ENCODE measurements at places on chromosomes 2 and 18. TPM values are rescaled to one million over a fixed set of nuclear protein-coding genes. Genes with fewer than 3 reads are reported as not detected.

- no peaks in the 10 kb centered on the region for H3K27me3 ChIP-seq
- no peak for DNase-seq
- peaks cover 12% of the 10 kb centered on the region for H3K4me1 ChIP-seq
- no peaks in the 10 kb centered on the region for H3K36me3 ChIP-seq
- no peak overlapping the region for H3K4me3 ChIP-seq
Observed at GRCh38 chr2:109189751-109190150, 60.7 kb downstream of the SH3RF3 start.

The DNMT3A gene
- total RNA-seq: 14.3 TPM

DNA sequence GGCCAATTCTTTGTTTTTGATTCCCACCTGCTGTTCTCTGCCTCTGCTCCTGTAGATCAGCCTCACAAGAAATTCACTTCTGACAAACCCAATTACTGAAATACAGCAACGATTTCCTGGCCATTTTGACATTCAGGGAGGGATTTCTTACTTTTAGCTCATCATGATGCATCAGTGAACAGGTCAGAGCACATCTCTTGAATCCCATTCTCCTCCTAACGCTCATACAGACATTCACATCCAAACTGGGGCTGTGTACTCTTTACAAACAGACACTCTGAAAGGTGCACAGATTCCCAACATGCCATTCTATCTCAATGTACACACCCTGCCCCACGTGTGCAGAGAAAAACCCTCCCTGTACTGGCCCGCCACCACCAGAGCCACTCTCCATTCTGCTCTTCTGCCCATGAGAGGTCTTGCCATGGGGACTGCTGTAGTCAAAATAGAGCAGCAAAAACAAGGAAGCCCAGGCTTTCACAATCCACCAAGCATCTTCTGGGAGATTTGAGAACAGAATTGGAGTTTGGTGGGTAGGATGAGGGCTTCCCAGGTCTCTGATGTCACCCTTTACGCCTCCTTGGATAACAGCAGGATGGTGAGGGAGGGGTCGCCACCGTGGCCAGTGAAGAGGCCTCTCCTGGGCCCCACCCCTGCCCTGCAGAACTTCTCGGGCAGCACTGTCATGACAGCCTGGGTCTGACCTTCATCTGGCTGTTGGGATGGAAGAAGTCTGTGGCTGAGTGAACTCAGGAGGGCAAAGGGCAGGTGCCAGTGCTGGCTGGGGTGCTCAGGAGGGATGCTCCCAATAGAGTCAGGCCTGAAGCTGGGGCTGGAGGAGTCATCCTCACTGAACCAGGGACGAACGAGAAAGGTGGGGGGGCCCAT is 41.9 kb upstream of the ZFP36L2 start:
- H3K4me1 ChIP-seq: peaks cover 28% of the 10 kb centered on the region
- no peak overlapping the region for H3K4me3 ChIP-seq
- no peaks in the 10 kb centered on the region for H3K36me3 ChIP-seq
- H3K27ac ChIP-seq: peak overlapping the region; percentile 86
- H3K27me3 ChIP-seq: no peaks in the 10 kb centered on the region
- peak; percentile 60 for DNase-seq

GRCh38 chr2:120174963-120175581 is 48.1 kb downstream of the TMEM185B start:
- peak overlapping the region; percentile 47 for H3K27ac ChIP-seq
- H3K4me1 ChIP-seq: no peaks in the 10 kb centered on the region
- no peaks in the 10 kb centered on the region for H3K36me3 ChIP-seq
- no peak for DNase-seq
- H3K27me3 ChIP-seq: no peaks in the 10 kb centered on the region
- no peak overlapping the region for H3K4me3 ChIP-seq

GRCh38 chr2:172109988-172110811 is 7.5 kb upstream of the DLX2 start:
- peaks cover 2% of the 10 kb centered on the region for H3K4me1 ChIP-seq
- no peak overlapping the region for H3K27ac ChIP-seq
- no peak for DNase-seq
- H3K4me3 ChIP-seq: no peak overlapping the region

DNA sequence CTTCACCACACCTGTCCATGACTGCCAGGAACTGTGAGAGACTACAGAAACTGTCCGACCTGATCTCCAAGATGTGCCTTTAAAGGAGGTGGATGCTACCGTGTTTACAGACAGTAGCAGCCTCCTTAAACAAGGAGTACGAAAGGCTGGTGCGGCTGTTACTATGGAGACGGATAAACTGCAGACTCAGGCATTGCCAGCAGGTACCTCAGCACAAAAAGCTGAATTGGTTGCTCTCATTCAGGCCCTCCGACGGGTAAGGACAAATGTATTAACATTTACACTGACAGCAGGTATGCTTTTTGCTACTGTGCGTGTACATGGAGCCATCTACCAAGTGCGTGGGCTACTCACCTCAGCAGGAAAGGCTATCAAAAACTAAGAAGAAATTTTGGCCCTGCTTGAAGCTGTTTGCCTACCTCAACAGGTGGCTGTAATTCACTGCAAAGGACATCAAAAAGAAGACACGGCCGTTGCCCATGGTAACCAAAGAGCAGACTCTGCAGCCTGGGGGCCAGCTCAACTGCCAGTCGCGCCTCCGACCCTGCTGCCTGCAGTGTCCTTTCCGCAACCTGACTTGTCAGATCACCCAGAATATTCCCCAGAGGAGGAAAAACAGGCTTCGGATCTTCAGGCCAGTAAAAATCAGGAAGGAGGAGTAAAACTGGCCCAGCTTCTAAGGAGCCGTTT is 30.9 kb downstream of the SKA1 start:
- no peaks in the 10 kb centered on the region for H3K36me3 ChIP-seq
- no peak overlapping the region for H3K4me3 ChIP-seq
- no peaks in the 10 kb centered on the region for H3K4me1 ChIP-seq
- no peaks in the 10 kb centered on the region for H3K27me3 ChIP-seq

DNA sequence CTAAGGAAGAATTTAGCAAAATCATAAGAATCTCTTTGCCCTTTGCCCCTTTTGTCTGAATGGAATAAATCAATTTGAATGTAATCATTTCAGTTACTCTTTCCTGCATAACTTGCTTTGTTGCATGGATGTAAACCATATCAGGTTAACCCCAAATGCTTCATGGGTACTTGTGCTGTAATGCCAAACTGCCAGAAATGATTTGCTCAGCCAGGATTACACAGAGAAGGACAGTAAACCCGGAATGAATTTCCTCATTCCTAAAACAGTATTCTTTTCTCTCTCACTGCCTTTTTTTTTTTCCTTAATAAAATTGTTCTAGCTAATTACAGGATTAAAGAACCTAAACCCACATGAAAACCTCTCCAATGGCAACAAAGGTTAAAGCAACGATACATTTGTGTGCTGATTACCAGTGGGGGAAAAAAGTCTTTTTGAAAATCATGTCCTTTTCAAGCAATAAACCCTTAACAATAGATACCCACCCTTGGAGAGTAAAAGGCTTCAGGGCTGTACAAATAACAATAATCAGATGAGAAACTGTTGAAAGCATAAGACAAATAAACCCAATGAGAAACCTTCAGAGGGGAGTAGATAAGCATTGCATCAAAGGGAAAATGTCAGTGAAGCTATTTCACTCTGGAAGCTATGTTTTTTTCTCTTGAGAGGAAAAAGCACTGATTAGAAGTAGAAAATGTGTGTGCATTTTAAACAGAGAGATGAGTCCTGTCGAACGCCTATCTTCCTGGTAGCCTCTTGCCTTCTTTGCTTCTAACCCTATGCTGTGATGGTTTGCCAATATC is 275.3 kb downstream of the CDH2 start:
- H3K36me3 ChIP-seq: no peaks in the 10 kb centered on the region
- no peaks in the 10 kb centered on the region for H3K4me1 ChIP-seq
- no peak overlapping the region for H3K27ac ChIP-seq

The CFAP221 gene
- 2.3 TPM for total RNA-seq

The C2orf78 gene
- total RNA-seq: not detected

DNA sequence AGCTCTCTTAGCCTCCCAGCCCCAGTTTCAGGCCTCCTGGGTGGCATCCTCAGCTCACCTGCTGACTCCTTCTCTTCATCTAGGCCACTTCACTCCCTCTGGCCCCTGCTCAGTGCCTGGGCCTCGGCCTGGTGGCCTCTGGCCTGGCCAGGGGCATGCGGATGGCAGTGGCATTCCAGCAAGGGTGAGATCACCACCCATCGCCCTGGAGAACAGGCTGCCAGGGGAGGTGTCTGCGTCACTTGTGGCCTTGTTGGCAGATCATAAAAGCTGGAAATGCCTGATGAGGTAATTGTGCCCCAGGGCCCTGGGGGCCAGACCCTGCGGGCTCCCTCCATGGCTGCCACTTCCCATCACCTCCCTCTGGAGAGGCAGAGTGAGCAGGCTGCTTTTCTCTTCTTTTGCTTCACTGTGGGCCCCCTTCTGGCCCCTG is 72.5 kb upstream of the SMAD2 start:
- no peak for DNase-seq
- no peak overlapping the region for H3K4me3 ChIP-seq
- H3K4me1 ChIP-seq: peaks cover 3% of the 10 kb centered on the region
- H3K27me3 ChIP-seq: no peaks in the 10 kb centered on the region

The TBR1 gene
- not detected for total RNA-seq

GRCh38 chr18:78303519-78304191 is 676.0 kb upstream of the SALL3 start:
- H3K27me3 ChIP-seq: no peaks in the 10 kb centered on the region
- no peak for DNase-seq
- H3K4me1 ChIP-seq: no peaks in the 10 kb centered on the region
- no peak overlapping the region for H3K27ac ChIP-seq
- H3K4me3 ChIP-seq: no peak overlapping the region

- H3K4me1 ChIP-seq: peaks cover 1% of the 10 kb centered on the region
- H3K27me3 ChIP-seq: no peaks in the 10 kb centered on the region
- no peak overlapping the region for H3K27ac ChIP-seq
- no peak overlapping the region for H3K4me3 ChIP-seq
- H3K36me3 ChIP-seq: no peaks in the 10 kb centered on the region
- DNase-seq: no peak
Observed at GRCh38 chr2:239344857-239345216, 56.0 kb downstream of the HDAC4 start.

- DNase-seq: no peak
- no peak overlapping the region for H3K4me3 ChIP-seq
- H3K27ac ChIP-seq: no peak overlapping the region
- H3K36me3 ChIP-seq: no peaks in the 10 kb centered on the region
- H3K27me3 ChIP-seq: no peaks in the 10 kb centered on the region
Observed at GRCh38 chr2:172817411-172817810, 81.8 kb downstream of the RAPGEF4 start.

DNA sequence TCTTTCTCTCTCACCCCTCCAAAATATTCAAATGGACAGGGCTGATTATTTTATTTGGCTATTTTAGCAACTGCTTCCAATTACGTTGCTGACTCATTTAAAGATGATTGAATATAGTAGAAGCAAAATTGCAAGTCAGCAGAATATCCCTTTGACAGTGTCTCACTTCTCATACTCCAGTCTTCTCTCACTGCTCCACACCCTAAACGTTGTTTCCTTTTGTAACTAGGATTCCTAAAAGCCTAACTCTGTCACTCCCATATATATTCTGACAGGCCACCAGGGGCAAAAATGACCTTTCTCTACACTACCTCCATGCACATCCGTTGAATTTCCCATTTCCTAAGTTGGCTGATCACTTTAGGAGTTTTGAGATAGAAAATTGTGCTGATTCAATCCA is 351.1 kb downstream of the RND3 start:
- H3K27me3 ChIP-seq: no peaks in the 10 kb centered on the region
- no peak for DNase-seq
- no peaks in the 10 kb centered on the region for H3K36me3 ChIP-seq
- H3K4me3 ChIP-seq: no peak overlapping the region
- H3K4me1 ChIP-seq: no peaks in the 10 kb centered on the region
- H3K27ac ChIP-seq: no peak overlapping the region

- H3K4me1 ChIP-seq: no peaks in the 10 kb centered on the region
- DNase-seq: no peak
- H3K4me3 ChIP-seq: no peak overlapping the region
- H3K27ac ChIP-seq: no peak overlapping the region
- no peaks in the 10 kb centered on the region for H3K36me3 ChIP-seq
- no peaks in the 10 kb centered on the region for H3K27me3 ChIP-seq
Observed at GRCh38 chr2:10575609-10576280, 114.0 kb downstream of the NOL10 start.

The PRLH gene
- total RNA-seq: not detected

DNA sequence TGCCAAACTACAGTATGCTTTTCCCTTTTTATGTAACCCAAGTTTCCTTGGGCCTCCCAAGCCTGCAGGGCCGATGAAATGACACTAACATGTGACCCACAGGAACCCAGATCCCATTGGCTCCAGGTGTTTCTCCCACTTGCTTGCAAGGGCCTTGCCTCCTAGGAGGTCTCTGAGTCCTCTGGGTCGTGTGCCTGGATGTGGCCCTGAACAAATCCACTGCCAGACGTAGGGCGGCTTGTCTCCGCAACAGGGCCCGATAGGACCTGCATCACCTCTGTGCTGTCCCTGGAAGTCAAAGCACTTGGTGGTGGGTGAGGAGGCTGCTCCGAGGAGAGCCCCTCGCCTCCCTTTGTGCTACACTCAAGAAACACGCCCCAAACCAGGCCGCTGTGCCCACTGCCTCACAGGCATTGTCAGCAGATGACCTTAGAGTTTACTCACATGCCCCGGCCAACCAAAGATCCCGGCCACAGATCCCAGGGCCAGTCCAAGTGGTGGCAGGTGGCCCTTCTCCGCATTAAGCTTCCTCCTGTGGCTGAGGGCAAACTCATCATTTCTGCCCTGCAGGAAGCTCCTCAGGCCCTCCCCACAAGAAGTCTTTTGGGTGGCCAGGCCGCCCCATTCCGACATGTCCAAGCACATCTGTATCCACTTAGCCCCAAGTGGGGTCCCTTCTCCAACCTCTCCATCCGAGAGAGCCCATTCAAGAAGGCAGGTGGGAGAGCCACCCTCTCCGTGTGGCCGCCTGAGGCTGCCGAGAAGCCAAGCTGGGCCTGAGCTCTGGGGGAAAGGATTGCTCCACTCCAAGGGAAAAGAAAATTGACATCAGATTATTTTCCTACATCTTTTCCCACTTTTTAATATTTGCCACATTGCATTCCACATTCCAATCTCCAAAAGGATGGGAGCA is 76.7 kb downstream of the GFPT1 start:
- H3K27ac ChIP-seq: peak overlapping the region; percentile 82
- H3K36me3 ChIP-seq: no peaks in the 10 kb centered on the region
- peaks cover 11% of the 10 kb centered on the region for H3K4me1 ChIP-seq

DNA sequence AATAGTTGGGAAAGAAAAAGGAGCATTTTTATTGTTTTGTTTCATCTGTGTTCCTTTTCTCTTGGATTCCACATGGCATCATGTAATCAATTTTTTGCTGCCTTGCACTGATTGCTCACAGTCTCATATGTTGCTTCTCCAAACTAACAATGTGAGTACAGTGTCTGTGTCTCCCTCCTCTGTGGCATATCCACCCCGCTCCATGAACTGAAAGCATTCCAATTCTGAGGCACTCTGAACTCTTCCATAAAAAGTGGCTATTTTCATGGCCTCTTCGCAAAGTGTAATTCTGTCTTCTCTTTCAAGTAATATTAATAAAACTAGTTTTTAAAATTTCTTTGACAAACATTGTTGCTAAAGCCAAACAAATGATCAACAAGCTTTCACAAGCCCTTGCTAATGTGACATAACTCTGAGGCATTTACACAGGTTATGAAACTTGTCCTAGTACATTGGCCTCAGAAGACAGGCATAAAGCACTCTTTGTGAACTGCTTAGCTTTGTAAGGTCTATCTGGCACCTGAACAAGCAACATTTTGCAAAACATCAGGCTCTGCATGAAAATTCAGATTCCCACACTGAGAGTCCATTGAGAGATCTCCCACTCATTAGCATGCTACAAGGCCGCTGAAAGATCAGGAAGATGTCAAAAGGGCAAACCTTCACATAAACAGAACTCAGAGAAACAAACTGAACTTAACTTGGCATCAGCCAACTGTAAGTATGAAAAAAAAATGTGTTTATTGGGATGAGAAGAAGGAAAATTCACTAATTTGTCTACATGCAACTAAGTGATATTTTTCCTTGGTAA is 33.0 kb downstream of the GPR75 start:
- peak overlapping the region; percentile 11 for H3K27ac ChIP-seq
- DNase-seq: no peak
- H3K27me3 ChIP-seq: no peaks in the 10 kb centered on the region
- no peak overlapping the region for H3K4me3 ChIP-seq
